GM06990 (cell line): ENCODE measurements at places on chromosomes 1 and 21.

- DNase-seq = no peak
Measured at GRCh38 chr21:32570456-32570855, 14.9 kb downstream of the TCP10L start.

DNA sequence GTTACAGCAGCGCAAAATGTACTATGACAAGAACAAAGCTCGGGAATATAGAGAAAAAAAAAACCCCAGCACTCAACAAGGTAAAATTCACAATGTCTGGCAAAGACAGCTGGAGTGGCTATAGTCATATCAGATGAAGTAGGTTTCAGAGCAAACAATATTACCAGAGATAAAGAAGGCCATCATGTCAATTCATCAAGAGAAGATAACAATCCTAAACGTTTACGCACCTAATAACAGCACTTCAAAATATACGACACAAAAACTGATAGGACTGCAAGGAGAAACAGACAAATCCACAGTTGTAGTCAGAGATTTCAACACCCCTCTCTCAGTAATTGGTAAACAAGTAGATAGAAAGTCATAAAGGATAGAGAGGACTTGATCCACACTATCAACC lies 455.2 kb downstream of the PTPRU start:
- no peak for DNase-seq

DNA sequence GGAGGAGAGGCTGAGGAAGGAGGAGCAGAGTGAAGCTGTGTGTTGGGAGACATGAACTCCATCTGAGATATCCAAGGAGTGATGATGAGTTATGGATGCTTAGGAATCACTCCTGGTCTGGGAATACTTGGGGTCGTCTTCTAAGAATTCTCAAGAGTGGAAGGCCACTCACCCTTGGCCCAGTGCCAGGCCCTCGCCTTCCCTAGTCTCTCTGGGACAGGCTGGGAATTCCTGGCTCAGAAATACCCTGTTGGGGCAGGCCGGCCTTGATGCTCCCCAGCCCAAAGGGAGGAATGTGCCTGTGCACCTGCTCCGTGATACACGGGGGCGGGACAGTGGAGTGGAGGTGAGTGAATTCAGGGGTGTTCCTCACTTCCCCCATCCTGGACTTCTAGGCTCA lies 12.6 kb upstream of the LMNA start:
- no peak for DNase-seq

- no peak for DNase-seq
Measured at GRCh38 chr1:220880726-220881506, 1.7 kb downstream of the HLX start.

DNA sequence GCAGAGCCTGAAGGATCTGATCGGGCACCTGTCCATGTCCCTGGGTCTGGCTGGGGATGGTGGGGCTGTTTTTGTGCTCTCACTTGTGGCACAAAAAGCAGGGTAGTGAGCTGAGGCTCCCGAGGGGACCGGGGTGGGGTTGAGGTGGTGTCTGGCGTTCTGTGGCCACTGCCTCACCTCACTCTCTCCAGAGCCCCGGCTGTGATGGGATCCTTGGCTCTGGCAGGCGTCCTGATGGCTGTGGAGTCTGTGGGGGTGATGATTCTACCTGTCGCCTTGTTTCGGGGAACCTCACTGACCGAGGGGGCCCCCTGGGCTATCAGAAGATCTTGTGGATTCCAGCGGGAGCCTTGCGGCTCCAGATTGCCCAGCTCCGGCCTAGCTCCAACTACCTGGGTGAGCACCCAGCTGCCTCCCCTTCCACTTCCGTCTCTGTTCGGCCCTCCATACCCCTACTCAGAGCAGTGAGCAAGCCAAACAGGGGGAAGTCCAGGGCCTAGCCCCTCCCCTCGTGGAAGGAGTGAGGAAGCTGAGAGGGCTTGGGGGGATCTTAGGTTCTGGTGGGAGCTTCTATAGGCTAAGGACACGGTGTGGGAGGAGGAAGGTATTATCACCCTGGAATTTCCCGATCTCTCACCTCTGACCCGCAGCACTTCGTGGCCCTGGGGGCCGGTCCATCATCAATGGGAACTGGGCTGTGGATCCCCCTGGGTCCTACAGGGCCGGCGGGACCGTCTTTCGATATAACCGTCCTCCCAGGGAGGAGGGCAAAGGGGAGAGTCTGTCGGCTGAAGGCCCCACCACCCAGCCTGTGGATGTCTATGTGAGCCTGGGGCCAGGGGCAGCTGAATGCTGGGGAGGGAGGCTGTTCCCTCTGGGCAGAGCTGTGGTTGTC lies 7.0 kb downstream of the ADAMTSL4 start:
- DNase-seq = no peak

GRCh38 chr1:54120698-54121481 lies 31.9 kb downstream of the CDCP2 start:
- no peak for DNase-seq

GRCh38 chr1:161242313-161242712 lies 4.3 kb upstream of the NR1I3 start:
- no peak for DNase-seq

- DNase-seq = no peak
Measured at GRCh38 chr1:6052543-6053205, 7.0 kb downstream of the KCNAB2 start.

DNA sequence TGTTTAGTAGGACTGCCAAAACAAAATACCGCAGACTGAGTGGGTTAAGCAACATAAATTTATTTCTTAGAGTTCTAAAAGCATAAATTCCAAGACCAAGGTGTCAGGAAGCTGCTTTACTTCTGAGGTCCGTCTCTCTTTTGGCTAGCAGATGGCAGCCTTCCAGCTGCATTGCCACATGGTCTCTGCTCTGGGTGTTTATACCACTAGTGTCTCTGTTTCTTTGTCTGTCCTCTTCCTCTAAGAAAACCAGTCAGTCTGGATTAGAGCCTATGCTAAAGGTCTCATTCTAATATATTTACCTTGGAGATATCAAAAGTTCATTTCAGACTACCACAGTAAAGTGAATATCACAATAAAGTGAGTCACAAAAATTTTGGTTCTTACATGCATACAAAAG lies 519.8 kb downstream of the COL11A1 start:
- DNase-seq = no peak

DNA sequence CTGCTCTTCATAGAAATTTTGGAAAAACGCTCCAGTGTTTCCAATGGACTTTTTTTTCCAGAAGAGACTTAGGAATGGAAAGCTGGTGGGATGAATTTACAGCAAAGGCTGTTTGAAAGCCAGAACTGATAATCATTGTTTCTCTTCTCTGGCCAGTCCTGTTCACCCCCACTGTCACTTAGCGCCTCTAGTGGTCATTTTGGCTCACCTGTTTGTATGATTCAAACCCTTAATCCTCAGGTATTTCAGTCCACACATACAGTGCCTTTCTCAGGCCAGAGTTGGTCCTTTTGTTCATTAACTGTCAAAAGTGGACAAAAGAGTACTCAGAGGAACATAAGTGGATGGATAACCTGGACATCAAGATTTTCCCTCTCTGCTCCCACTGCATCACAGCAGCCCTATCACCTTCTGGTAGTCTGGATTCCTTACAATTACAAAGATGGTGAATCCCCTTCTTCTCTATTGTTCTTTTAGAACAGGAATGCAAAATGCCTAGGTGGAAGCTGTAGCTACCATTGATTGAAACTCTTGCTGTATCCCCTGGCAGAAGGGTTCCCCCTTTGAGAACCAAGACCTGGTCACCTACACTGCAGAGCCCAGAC lies 177.6 kb upstream of the OLFM3 start:
- DNase-seq = no peak

DNA sequence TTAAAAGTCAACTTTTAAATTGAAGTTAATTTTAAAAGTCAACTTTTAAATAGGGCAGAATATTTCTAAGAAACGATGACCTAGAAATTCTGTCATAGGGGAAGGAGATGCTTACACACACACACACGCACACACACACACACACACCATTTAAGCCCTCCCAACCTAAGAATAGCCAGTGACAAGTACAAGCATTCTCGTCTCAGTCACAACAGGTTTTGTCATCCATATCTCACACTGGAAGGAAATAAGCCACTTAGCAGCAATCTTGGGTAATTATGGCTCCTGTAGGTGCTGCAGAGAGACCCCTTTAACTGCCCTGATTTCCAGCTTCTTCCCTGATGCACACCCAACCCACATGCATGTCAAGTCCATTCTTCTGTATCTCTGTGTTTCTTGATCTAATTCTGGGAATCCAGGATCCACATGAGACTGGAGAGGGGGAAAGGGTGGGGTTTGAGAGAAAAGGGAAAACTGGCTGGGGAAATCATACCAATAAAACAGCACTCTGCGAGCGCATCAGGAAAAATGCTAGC lies 338.1 kb downstream of the PAPPA2 start:
- no peak for DNase-seq

DNA sequence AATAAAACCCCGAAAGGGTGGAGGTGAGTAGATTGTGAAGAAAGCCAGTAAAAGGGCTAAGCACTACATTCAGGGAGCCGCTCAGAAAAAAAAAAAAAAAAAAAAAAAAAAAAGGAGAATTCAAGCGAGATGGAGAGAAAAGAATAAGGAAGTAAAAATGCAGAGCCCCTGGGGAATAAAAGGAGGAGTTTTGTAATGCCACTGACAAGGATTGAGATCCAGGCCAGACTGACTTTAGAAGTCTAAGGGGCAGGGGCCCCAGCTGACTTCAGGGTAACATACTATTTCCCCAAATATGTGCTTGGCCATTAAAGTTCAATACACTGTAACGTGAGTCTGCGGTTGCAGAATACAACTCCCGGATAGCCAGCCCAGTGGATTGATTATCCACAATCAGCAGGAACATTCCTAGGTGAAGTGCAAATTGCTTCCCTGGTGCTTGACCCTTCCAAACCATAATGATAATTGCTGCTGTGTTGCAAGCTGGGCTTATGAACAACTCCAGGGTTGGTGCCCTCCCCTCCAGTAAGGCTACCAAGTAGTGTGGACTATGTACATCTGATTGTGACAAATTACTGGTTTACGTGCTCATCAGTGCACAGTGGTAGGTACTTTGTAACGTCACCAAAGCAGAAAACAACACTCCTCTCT lies 30.7 kb upstream of the RRP15 start:
- no peak for DNase-seq

DNA sequence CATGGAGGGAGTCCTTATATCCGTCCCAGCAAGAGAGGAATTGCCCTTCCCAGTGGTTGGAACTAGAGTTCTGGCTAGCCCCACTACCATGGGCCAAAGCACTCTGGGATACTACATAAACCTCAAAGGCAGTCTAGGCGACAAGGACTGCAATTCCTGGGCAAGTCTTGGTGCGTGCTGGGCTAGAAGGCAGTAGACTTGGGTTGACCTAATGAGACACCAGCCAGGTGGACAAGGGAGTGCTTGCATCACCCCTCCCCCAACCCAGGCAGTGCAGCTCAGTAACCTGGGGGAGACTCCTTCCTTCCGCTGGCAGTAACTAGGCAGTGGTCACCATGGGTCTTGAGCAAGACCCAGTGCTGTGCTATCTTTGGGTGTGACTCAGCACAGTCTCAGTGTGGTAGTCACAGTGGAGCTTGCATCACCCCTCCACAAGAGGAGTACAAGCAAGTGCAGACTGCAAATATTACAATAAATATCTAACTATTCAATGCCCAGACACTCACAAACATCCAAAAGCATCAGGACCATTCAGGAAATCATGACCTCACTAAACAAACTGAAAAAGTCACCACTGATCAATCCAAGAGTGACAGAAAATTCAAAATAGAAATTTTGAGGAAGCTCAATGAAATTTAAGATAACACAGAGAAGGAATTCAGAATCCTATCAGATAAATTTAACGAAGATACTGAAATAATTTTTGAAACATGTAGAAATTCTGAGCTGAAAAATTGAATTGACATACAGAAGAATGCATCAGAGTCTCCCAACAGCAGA lies 84.7 kb upstream of the LYPLAL1 start:
- DNase-seq = peak; percentile 62

- no peak for DNase-seq
Measured at GRCh38 chr1:64701886-64702285, 43.0 kb upstream of the RAVER2 start.

- DNase-seq = no peak
Measured at GRCh38 chr1:199778324-199778955, 249.1 kb upstream of the NR5A2 start.

DNA sequence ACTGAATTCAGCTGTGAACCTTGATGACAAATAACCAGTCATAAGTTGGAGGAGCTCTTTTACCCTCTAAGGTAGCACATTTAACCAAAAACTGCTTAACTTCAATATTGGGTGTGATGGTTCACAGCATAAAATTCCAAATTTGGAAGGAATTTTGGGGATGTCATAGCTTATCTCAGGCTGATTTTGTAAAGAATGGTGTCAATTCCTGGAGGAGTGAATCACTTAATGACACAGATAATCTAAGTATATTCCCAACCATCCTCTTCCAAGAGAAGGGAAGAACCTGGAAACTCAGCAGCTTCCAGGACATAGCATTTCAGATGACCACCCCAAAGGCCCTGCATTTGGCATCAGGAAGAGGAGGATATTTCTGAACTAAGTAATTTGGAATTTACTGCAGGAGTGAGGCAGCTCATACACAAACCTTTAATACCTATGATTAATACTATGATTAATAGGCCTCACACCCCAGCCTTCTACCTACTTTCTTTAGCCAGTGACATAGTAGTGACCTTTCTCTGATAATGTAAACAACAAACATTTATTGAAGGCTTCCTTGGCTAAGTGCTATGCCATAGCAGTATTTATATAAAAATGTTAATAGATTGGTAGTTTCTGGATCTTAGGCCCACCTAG lies 14.5 kb downstream of the GLUL start:
- DNase-seq = no peak

- no peak for DNase-seq
Measured at GRCh38 chr1:167344615-167345385, 124.1 kb downstream of the POU2F1 start.

DNA sequence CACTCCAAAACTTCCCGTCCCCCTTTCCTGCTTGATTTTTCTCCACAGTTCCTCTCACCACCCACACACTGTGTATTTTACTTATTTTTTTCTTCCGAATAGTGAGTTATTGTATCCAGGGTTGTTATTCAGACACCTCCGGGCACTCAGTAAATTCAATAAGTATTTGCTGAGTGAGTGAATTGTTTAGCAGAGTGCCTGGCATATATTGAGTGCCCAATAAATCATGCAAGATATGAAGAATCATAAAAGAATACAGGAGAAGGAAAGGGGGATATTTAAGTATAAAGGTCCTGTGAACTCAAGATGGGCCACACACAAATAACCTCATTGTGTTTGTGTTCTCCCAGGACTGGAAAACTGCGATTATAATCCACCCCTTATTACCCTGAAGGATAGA lies 139.9 kb downstream of the GALNT2 start:
- DNase-seq = no peak

DNA sequence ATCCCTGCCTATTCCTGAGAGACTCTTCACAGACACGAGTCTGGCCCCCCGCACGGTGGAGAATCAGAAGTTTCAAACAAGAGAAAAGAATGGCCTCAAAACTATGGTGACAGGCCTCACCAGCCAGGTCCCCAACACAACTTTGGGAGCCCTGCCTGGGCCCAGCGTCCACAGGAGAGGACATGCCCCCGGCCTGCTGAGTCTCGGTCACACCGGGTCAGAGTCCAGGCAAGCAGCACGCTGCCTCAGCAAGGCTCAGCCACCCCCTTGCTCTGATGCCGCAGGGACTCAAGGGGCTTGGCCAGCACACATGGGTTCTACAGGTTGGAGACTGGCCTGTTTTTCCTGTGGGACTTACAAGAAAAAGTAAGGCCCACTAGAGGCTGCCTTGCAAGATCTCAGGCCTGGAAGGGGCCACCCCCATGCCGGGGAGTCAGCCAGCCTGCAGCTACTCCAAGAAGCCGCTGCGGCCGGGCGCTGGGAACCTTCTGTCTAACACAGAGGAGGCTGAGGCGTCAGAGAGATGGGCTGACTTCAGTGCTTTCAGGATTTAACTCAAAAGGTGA lies 116.8 kb downstream of the NPHP4 start:
- no peak for DNase-seq

GRCh38 chr1:10598389-10598702 lies 123.6 kb downstream of the PEX14 start:
- no peak for DNase-seq

- no peak for DNase-seq
Measured at GRCh38 chr1:41758904-41759548, 159.7 kb downstream of the HIVEP3 start.
